ENCODE measurements at places on chromosomes 2 and 18. TPM values are rescaled to one million over a fixed set of nuclear protein-coding genes. Genes with fewer than 3 reads are reported as not detected.

Gene SCN9A
- 7.1 TPM for total RNA-seq

Gene TEX44
- total RNA-seq = not detected

Gene VIL1
- not detected for total RNA-seq

Gene UCN
- 2.7 TPM for total RNA-seq

Gene VSNL1
- total RNA-seq = not detected

Gene SIGLEC15
- 0.25 TPM for total RNA-seq

Gene GCFC2
- total RNA-seq = 30.4 TPM

Gene IL1R2
- 30.6 TPM for total RNA-seq

Gene DTNA
- 49.4 TPM for total RNA-seq

Gene RAB31
- 51.1 TPM for total RNA-seq

Gene MEX3C
- total RNA-seq = 21.1 TPM

DNA sequence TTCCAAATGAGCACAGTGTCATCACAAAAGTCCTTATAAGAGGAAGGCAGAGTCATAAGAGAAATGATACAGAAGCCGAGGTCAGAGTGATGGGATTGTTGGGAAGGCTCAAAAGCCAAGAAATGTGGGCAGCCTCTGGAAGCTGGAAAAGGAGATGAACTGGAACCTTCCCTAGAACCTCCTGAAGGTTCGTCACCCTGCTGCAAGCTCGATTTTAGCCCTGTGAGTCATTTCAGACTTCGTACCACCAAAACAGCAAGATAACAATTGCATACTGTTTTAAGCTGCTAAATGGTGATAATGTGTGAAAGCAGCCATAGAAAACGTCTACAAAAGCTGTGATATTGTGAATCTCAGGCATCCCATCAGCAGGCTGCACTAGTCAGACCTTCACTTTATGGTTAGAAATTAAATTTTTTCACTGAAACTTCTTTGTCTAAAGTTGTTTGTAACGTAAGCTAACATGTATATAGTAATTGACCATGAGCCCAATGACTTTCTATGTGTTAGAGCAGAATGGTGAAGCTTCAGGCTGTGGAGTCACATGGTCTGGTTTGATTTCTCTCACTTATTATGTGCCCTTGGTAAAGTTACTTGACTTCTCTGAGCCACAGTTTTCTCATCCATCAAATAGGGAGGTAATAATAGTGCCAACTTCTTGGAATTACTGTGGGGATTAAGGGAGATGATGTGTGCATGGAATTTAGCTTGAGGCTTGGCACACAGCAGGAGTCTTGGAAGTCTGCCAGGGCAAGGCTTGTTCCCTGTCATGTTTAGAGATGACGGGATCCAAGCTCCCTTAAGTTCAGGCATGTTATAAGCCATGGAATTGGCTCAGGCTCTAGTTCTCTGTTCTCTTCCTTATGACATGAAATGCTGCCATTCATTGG, 132.0 kb upstream of the CCDC195 start:
- DNase-seq = no peak

DNA sequence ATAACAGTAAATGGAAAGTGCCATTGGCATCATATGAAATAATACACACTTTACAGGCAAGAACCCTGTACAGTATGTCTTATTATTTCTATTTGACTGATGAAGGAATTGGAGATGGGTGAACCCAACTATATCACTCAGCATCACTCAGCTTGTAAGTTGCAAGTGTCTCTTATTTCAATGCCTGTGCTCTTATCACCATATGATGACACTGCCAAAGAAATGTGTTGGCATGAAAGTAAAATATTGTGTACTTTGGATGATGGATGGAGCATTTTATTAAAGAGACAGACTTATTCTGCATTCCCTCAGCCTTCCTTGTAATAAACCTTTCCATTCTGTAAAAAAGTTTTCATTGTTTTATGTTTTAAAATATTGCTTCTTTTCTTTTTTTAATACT, 927.5 kb upstream of the VRK2 start:
- DNase-seq = no peak

GRCh38 chr2:1072250-1072649, 121.6 kb downstream of the SNTG2 start:
- no peak for DNase-seq

DNA sequence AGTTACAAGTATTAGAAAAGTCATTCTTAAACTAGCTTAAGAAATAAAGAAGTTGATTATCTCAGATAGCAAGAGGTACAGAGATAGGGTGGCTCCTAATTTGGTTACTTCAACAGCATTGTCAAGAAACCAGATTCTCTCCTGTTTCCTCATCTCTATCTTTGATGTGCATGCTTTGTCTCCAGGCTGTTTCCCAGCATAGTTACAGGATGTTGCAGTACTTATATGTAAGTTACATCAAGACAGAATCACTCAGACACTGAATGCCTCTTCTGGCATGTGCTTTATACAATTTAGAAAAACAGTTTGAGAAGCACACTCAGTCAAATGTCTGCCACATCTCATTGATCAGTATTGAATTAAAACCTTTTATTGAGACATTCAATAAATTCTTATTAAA, 189.5 kb upstream of the UBE2E3 start:
- no peak for DNase-seq

- DNase-seq = no peak
Measured at GRCh38 chr2:38978296-38978903, 88.7 kb downstream of the ARHGEF33 start.

- no peak for DNase-seq
Measured at GRCh38 chr18:63909870-63910269, 2.1 kb downstream of the SERPINB10 start.

DNA sequence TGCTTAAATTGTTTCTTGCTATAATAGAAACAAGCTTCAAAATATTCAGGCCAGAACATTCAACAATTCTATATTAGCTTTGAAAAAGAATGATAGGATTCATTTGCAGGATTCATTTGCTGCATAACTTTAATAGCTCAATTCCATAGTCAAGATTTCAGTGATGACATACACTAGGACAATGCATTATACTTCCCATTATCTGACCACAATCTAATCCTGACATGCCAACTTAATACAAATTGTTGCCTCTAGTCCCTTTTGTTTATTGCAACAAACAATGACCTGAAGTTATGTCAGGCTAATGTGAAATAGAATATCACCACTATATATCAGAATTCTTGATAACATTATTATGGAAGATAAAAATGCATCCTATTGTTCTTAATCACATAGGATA, 169.4 kb downstream of the DNAH7 start:
- DNase-seq = no peak

GRCh38 chr18:33677891-33678290, 99.9 kb downstream of the ASXL3 start:
- DNase-seq = no peak

DNA sequence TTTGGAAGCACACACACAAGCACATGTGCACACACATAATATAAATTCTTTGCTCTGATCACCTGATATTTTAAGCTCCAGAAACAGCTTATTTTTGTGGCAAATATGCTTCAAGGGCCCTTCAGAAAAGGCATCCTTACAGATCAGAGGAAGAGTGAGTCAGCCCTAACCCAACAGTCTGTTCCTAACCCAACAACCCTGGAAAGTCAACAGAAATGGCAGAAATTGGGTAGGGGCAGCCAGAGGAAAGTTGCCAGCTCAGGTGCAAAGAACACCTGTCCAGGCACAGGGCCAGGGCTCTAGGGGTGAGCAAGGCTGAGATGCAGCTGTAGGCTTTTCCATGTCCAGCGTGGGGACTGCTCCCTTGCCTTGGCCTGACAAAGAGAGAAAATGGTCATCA, 6.4 kb upstream of the NCKAP5 start:
- no peak for DNase-seq

- DNase-seq = no peak
Measured at GRCh38 chr2:26197516-26197915, 24.6 kb downstream of the GAREM2 start.

- no peak for DNase-seq
Measured at GRCh38 chr2:46525522-46526155, 46.3 kb downstream of the TMEM247 start.

DNA sequence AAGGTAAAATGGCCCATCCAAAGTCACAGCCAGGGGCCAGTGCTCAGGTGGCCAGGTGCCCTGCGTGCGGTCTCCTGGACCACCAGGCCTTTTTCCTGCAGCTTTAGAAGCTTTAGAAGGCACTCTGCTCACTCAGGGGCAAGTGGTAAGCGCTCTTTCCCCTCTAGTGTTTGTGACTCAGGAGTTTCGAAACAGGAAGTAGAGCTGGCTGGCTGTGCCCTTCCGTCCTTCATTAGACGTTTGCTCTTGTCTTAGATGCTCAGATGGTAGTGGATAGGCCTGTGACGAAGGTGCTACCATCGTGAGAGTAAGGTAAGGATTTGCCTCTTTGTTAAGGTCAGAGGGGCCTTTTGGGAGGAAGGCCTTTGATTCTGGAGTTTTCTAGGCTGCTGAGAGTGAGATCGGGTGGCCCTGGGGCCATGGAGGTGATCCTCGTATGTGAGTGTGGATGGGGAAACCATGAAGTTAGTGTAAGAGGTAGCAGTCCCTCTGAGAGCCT, at the start of gene CASP8:
TSS of gene CASP8 (plus strand) at position 235 of the 499 bp plus-strand sequence. CDS start 5,951 bp downstream, outside the sequence.
- DNase-seq = no peak

DNA sequence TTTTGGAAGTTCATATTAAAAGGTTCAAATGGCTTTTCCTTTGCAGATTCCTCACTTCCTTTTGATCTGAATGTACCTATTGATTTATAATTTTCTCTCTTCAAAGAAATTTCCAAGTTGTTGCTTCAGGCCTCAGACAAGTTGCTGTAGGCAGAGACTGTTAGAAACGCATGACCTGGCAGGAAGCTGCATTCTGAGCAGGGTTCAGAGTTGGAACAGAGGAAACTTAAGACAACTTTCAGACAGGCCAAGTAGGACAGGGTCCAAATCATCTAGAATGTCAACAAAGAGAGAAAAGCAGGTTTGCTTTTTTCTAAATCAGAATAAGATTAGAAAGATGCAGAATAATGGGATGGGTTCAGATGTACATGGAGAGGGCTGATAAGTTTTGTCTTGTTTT, 416.3 kb downstream of the LRP1B start:
- no peak for DNase-seq

GRCh38 chr2:226447338-226448300, 352.0 kb downstream of the IRS1 start:
- no peak for DNase-seq

DNA sequence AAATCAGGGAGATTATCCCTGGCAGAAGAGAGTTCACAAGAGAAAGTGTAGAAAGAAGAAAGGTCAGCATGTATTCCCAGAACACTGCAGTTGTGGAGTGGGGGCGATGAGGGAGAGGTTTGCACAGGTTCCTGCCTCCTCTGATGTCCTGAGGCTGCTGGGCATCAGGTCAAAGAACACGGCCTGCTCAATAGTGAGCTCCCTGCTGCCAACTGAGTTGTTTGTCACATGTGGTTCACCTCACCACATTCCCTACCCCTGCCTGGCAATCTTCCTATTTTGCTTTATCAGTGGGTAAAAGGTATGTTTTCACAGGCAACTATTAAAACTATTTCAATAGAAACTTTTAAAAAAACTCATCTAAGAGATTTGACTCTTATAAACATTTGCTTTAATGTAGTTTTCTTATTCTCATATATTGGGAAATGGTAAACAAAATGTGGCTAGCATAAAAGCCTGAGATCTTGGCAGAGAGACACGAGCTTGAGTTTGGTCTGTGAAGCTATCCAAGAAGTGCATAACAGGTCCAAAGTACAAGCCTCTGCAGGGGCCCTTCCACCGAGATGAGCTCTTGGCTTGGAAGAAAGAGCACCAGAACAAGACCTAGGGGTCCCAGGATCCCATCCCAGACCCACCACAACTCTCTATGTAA, 123.9 kb upstream of the SRD5A2 start:
- no peak for DNase-seq

DNA sequence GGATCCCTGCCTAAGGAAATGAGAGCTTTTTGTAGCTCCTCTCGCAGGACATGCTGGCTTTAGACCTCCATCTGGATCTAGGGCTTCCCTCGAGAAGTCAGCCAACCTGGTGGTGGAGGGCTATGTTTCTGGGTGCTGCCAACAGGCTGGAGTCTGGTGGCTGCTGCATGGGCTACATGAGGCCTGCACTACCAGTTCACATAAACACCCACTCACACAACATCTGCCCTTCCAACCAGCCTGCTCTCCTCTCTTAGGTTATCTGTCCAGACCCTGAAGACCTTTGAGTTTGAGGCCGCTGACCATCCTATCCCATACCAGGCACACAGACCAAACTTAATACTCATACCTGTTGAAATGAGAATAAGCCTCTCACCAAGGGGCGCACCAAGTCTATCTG, 51.4 kb upstream of the SMAD2 start:
- no peak for DNase-seq

DNA sequence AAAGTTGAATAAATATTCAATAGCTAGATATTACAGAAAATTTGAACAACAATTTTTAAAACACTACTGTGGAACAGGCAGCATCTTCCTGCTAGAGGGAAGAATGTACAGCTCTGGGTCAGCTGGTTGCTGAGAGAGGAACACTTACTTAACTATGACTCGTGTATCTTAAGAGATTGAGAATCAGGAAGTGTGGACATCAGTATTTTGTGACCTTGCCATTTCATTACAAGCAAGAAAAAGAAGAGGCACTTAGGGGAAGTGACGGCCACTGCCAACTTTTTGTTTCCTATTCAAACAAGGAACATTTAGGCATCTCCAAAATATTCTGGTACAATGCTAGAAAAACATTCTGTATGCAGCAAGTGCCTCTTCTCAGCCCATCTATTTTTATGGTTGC, 45.9 kb downstream of the ITPRID2 start:
- DNase-seq = no peak

DNA sequence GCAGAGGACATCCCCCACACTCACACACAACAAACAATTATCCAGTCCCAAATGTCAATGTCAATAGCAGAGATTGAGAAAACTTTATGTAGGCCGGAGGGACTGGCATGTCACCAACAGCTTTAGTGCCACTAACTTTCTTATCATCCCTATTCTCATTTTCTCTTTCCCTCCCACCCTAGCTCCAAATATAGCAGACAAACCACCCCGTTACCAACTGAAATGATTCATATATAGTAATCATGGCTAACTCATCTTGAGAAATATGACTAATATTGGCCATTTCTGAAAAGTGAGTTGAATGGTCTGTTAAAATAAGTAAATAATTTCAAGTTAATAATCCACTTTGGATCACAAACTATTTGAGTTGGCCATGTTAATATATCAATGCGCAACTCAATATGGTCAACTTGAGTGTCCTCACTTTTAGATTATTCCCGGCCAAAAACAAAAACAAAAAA, 242.1 kb upstream of the RND3 start:
- DNase-seq = no peak

GRCh38 chr2:212421556-212422334, 116.9 kb downstream of the ERBB4 start:
- no peak for DNase-seq

GRCh38 chr2:12856934-12857601, 140.3 kb downstream of the TRIB2 start:
- DNase-seq = no peak

DNA sequence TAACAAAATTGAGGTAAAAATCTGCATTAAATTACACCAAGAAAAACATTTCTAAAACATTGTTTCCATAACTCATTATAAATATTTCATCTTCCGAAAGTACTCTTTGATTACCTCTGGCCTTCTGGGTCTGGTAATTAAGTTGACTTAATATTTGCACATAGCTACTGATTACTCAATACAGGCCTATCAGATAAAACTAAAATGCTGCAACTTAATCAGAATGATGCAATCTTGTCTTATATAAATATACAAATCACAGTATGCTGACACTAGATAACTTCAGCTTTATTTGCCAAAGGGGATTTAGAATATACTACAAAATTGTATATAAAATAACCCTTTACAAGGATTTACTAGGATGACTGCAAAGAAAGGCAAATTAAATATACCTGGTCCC, 49.3 kb downstream of the SLC35F5 start:
- DNase-seq = no peak
